ENCODE measurements at places on chromosomes 4 and X.

DNA sequence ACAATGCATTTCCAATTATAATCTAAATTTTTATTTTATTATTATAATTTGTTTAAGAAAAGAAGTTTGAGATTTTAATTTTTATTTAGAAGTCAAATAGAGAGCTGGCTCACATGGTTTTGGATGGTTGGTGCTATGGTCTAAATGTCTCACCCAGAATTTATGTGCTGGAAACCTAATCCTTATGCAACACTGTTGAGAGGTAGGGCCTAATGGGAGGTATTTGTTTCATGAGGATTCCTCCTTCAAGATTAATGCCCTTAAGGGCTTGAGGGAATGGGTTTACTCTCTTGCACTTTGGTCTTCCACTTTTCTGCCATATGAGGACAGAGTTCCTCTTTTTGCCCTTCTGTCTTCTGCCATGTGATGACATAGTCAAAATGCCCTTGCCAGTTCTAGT is 960.5 kb upstream of the IGFBP7 start:
- no peak for DNase-seq

- no peak for DNase-seq
Observed at GRCh38 chr4:183989931-183990330, 84.8 kb downstream of the STOX2 start.

DNA sequence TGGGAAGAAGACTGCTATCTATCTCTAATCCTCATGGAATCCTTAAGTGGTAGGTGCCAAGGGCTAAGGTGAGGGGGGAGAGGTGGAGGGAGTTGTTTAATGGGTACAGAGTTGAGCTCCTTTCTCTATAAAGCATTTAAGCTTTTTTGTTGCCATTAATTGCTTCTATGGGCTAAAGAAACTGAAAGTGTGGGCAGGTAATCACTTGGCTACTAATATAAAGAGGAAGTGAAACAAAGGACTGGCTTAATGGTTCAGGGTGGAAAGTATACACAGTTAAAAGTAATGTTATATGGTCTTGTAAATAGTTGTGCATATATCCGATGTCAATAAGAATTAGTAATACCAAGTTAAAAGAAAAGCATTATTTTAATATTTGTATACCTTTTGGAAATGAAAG is 83.9 kb downstream of the POLA1 start:
- DNase-seq, result no peak

- DNase-seq, result no peak
Observed at GRCh38 chr4:23368081-23368697, 521.7 kb downstream of the PPARGC1A start.

DNA sequence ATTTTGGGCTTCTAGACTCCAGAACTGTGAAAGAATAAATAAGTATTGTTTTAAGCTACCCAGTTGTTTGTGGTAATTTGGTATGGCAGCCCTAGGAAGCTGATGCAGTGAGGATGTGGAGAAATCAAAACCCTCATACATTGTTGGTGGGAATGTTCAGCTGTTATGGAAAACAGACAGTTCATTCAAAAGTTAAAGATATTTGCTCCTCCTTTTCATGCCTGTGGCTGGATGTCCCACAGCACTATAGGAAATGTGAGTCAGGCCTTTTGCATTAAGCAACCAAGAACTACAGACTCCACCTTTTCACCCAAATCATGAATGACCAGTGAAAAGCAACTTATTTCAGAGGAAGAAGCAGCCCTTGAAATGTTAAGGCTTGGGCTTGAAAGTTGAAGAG is 6.7 kb downstream of the BBS12 start:
- peak; percentile 64 for DNase-seq

DNA sequence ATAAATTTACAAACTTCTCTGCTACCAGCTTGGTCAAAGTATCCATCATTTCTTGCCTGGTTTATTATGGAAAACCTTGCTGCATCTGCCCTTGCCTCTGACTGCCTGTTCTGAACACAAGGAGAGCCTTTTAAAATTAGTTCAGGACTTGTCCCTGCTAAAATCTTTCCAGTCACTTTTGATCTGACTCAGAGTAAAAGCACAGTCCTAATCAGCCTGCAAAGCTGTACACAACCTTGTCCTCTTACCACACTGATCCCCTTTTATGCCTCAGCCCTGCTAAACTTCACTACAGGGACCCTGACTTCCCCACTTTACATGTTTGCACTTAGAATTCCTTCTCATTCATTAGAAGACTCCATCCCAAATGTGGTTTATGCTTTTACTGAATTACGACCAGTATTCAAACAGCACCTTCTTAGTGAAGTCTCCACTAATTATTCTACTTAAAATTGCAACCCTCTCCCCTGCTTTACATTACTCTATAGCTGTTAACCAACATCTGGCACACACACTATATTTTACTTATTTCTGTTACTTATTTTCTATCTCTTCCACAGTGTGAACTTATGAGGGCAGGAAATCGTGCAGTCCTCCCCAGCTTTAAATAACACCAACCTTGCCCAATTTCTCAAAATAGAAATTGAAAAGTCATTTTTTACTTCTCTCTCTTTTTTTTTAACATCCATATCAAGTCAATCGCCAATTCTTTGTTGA is 6.3 kb downstream of the GABRA4 start:
- no peak for DNase-seq

DNA sequence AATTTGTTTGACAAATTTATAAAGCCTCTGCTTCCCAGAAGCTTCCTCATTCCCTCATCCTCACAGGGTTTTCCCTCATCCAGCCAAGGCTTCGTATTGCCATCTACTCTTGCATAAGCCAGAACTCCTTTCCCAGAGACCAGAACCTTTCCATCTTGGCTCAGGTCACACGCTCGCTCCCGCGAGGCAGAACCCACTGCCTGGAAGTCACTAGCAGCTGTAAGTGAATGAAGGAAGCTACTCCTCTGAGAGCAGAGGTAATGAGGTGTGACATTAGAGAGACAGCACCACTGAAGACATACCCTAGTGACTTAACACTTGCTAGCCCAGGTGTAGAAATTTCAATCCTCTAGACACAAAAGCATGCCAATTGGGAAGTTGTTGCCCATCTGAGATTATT is 52.5 kb downstream of the LHFPL1 start:
- no peak for DNase-seq

DNA sequence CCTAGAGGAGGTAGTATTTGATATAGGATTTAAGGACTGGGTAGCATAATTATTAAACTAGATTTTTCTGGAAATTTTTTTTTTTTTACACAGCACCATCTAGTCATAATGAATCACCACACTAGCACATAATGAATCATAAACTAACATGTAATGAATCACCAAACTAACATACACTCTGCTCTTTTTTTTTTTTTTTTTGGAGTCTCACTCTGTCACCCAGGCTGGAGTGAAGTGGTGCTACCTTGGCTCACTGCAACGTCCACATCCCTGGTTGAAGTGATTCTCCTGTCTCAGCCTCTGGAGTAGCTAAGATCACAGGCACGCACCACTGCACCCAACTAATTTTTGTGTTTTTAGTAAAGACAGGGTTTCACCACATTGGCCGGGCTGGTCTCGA is 92.5 kb downstream of the FAM13A start:
- DNase-seq, result peak; percentile 13

DNA sequence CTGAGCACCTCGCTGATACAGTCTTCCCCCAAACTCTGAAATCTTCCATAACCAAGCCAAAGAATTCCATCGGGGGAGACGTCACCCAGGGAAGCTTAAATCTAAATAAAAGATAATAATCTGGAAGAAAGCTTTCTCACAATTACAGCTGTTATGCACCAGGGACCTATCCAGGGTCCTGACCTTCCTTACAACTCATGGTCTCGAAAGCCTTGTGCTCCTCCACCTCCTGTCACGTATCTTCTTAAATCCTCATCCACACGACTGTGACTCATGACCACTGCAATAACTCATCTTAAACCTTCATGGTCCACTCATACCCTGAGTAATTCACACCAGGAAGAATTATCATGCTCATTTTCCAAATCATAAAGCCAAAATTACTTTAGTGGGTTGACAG is 166.8 kb upstream of the FRG1 start:
- DNase-seq, result peak; percentile 12

DNA sequence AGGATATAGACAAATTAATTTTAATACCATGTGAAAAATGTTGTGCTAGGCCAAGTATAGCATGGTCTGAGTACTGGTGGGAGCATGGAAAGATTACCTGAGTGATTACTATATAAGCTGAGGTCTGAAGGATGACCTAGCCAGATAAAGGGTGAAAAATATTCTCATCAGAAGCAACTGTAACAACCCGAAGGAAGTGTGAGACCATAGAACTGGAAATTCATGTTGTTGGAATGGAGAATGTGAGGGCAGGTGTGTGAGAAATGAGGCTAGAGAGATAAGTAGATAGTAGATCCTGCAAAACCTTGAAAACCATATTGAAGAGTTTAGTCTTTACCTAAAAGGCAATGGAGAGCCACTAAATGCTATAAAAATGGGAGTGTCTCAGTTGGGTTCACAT is 71.5 kb downstream of the ARFIP1 start:
- DNase-seq, result no peak

- peak; percentile 27 for DNase-seq
Observed at GRCh38 chr4:176123710-176124407, 58.2 kb downstream of the WDR17 start.

DNA sequence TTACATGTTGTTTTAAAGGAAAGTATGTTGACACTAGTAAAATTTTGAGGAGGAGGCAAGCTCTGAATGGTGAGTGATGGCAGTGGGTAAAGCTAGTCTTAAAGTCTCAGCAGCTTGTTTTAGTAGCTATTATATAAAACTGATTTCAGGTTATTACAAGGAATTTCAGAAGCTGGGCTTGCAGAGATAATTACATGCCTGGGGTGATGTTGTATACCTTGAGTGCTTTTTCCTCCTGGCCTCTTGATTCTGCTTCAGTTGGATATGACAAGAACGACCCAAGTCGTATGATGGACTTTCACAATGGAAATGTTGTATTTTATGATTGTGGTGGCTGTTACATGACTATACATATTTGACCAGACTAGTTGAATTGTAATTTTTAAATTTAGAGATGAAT is 175.5 kb upstream of the ADGRL3 start:
- no peak for DNase-seq

DNA sequence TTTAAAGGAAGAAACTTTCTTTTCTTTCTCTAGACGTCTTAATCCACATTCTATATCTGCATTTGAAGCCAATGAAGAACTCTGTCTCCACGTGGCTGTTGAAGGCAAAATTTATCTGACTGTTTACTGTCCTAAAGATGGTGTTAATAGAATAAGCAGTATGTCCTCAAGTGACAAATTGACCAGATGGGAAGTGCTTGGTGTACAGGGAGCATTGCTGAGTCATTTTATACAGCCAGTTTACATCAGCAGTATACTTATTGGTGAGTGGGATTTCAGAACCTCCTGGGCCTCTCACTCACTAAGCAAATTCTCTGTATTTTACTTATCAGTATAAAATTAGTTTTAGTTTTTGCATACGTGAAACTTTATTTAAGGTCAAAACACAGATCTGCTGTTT is 33.7 kb downstream of the ADAD1 start:
- no peak for DNase-seq

- DNase-seq, result no peak
Observed at GRCh38 chr4:3307060-3307459, 14.2 kb downstream of the RGS12 start.

DNA sequence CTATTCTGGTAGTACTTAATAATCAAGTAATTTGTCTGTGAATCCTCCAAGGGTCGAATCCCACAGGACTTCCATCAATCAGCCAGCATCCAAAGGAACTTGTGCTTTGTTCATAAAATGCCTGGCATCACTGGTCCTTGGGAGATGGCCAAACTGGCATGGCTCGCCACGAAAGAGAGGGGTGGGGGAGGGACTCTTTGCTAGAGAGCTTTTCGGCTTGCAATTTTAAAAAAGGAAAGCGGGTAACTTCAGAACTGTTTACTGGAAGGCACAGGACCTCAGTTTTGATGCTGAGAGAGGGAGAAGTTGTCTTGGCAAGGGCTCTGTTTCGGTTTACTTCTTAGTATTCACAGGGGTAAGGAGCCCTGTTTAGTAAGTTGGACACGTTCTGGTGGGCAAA is 79.4 kb upstream of the FHL1 start:
- no peak for DNase-seq

DNA sequence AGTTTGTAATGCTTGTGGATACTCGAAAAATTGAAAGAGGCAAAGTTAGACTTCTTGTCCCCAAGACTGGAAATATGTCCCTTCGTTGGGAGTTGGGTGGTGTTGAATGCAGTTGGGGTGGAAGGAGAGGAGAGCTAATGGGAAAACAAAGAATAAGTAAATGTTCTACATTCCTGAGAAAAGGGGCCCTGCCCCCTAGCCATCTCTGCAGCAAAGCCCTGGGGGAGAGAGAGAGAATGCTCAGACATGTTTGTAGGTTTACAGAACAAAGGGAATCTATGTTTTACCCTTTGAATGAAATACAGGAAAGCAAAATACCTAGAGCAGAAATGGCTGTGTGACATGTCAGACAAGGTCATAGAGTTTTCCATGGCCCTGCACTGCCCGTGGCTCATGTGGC is 88.1 kb downstream of the RASL11B start:
- DNase-seq, result no peak

DNA sequence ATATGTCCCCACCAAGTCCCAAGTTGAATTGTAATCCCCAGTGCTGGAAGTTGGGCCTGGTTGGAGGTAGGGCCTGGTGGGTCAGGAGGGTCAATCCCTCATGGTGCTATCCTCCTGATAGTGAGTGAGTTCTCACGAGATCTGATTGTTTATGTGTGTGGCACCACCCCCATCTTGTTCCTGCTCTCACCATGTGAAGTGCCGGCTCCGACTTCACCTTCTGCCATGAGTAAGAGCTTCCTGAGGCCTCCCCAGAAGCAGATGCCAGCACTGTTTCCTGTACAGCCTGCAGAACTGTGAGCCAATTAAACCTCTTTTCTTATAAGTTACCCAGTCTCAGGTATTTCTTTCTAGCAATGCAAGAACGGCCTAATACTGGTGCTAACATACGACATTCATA is 22.7 kb upstream of the TMEM33 start:
- no peak for DNase-seq

- DNase-seq, result no peak
Observed at GRCh38 chr4:35695003-35695402, 549.3 kb downstream of the ARAP2 start.

GRCh38 chr4:97394653-97395052 is 748.6 kb downstream of the STPG2 start:
- no peak for DNase-seq

DNA sequence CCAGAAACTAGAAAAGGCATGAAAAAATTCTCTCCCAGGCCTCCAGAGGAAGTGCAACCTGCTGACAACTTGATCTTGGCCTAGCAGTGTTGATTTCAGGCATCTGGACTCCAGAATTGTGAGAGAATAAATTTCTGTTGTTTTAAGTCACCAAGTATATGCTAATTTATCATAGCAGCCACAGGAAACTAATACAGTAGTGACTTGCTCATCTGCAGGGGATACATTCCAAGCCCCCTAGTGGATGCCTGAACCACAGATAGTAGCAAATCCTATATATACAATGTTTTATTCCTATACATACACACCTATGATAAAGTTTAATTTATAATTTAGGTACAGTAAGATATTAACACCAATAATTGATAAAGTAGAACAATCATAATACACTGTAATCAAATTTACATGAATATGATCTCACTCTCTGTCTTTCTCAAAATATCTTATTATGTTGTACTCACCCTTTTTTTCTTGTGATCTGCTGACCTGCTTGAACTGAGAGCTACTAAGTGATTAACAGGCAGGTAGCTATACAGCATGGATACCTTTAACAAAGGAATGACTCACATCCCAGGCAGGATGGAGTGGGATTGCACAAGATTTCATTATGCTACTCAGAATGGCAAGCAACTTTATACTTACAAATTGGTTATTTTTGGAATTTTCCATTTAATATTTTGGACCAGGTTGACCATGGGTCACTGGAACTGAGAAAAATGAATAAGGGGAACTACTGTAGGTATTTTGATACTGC is 501.1 kb downstream of the KCNIP4 start:
- no peak for DNase-seq

- no peak for DNase-seq
Observed at GRCh38 chr4:82436130-82436529, 5.7 kb downstream of the ENOPH1 start.
